Astrocyte of the hippocampus (primary cell): ENCODE measurements at places on chromosomes 7 and 10.

GRCh38 chr10:30743586-30743985, 114.0 kb upstream of the LYZL2 start:
- no peak for DNase-seq

- DNase-seq = no peak
Observed at GRCh38 chr10:75617485-75618155, 186.2 kb downstream of the LRMDA start.

- no peak for DNase-seq
Observed at GRCh38 chr7:36191292-36191920, 38.4 kb downstream of the EEPD1 start.

DNA sequence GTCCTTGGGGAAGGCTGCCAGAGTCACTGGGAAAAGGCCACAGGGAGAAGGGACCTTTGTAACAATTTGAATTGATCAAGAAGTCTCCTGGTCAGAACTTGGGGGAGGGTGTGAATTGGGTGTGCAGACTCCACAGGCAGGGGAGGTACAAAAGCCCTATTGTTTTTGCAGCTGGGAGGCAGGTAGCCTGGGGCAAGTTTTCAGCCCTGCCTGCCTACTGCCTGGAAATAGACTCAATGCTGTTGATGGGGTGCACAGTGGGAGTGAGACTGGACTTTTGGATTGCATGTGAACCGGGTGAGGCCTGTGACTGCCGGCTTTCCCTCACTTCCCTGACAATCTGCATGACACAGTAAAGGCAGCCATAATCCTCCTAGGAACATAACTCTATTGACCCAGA, 947.0 kb downstream of the REEP3 start:
- no peak for DNase-seq

GRCh38 chr10:69391158-69391557, 25.6 kb downstream of the TACR2 start:
- no peak for DNase-seq

DNA sequence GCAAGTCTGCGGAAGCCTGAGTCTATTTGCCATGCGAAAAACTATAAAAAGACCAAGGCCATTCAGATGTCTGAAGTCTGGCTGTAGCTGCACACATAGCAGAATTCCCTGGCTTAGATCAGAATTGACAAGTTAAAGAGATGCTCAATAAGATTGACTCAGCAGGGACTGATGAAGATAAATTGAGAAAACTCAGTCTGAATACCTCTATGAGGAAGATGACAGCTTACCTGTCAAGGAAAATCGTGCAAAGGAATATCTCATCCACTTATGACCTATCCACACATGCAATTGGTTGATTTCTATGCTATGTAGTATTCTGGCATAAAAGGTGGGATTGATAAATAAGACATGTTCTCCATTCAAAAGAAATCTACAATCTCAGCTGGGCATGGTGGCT, 288.6 kb downstream of the BAMBI start:
- DNase-seq = no peak

GRCh38 chr7:101740981-101741725, 76.3 kb upstream of the CUX1 start:
- no peak for DNase-seq

GRCh38 chr7:2247141-2247995, 5.3 kb downstream of the NUDT1 start:
- peak; percentile 43 for DNase-seq

- no peak for DNase-seq
Observed at GRCh38 chr7:127911968-127912511, 119.2 kb downstream of the LRRC4 start.

- peak; percentile 47 for DNase-seq
Observed at GRCh38 chr10:20185116-20185515, 368.9 kb downstream of the PLXDC2 start.

GRCh38 chr7:38163671-38164070, 14.4 kb upstream of the STARD3NL start:
- DNase-seq = no peak

DNA sequence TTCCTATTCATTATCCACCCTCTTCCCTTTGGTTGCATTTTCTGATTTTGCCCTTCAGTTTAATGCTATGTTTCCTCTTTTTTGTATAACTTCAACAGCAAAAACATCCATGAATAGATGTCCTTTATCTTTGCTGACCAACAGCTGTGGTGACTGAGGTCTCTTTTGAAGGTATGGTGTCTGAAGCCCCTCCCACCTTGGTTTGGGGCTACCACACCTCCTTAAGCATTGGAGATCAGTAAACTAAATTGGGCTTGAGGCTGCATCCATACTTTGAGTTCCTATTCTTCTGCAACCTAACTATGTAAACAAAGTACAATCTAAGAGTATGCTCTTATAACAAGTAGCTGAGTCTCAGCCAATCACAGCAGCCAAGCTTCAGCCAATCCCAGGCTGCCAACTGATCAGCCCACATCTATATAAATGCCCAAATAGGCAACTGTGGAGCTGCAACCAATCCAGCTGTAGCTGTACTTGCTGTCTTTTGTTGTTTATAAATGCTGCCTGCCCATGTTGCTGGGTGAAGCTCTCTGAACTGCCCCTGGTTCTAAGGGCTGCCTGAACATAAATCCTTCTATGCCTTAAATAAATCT, 69.4 kb upstream of the PDLIM1 start:
- DNase-seq = no peak

- peak; percentile 72 for DNase-seq
Observed at GRCh38 chr7:135650831-135651573, 11.3 kb upstream of the STMP1 start.

- no peak for DNase-seq
Observed at GRCh38 chr10:5492929-5493576, 6.3 kb downstream of the CALML5 start.

DNA sequence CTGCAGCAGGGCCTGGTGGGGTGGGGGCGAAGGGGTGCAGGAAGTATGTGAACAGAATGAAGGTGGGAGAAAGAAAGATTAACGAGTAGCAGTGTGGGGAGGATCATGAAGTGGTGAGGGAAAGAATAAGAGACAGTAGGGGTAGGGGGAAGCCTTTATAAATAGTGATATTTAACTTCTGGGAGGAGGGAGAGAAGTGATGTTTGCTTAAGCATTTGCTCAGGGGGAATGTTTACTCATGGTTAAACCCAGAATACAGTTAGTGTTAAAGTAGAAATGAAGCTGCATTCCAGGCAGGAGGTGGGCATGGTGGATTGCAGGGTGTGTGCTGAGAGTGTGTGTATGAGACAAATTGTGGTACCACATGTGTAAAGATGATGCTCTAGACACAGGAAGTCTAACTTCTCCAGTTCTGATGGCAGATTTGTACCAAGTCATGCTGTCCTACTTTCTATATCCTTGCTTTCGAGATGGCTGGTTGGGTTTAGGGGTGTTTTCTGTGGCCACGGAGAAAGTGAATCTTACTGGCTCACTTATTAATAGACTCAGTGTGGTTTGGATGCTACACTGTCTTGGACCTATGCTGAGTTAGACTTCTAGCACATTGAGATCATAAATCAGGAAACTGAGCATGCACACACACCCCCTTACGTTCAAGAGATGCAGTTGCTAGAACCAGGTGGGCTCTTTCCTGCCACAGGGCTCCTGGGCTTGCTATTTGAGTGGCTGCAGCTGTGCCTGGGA, 10.6 kb upstream of the DNMBP start:
- no peak for DNase-seq

GRCh38 chr10:13276749-13277365, 23.0 kb downstream of the PHYH start:
- peak; percentile 15 for DNase-seq

DNA sequence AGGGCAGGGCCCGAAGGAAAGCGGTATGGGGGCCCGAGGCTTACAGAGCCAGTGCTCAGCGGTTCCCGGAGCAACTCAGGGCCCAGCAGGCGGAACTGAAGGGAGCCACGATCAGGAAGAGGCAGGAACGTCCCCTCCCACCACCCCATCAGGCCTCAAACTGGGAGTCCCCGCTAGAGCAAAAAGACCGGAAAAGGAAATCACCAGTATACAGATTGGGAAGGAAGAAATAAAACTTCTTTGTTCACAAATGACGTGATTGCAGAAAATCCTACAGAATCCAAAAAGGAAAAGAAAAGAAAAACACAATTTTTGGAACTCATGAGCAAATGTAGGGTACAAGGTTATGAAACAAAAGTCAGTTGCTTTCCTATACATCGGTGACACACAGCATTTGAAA, 21.6 kb upstream of the ZFAND2A start:
- DNase-seq = no peak

GRCh38 chr7:55133630-55134358, 115.0 kb downstream of the EGFR start:
- DNase-seq = peak; percentile 93

DNA sequence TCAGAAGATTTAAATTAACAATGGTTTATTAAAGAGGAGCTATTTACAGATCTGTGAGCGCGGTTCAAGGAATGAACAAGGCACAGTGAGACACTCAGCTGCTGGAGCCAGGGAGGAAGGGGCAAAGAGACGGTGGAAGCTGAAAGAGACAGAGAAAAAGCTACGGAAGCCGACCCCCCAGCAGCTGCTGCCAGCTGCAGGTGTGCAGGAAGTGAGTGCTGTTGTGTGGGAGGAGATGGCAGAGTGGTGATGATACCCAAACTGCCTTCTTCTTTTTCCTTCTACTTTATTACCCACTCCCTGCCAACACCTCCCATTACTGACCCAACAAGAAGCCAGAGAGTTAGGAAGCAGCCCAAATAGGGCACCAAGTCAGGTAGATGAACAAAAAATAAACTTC, 41.9 kb upstream of the MBL2 start:
- no peak for DNase-seq

GRCh38 chr7:142529591-142529990, 219.7 kb upstream of the PRSS1 start:
- no peak for DNase-seq

- DNase-seq = peak; percentile 88
Observed at GRCh38 chr7:12771378-12771877, 84.0 kb downstream of the ARL4A start.

DNA sequence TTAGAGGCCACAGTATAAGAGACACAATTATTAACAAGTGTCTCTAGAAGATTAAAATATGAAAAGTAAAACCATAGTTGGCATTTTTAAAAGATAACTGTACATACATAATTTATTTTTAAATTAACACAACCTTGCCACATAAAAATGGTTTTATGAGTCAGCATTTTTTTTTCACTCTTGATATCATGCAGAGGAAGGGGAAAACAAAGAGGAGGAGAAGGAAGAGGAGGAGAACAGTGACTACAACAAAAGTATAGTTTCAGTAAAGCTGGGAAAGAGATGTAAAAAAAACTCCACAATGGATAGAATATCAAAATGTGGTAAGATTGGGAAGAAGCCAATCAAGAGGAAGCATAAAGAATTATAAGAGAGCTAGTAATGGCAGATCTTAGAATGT, 34.0 kb downstream of the CH25H start:
- DNase-seq = no peak

DNA sequence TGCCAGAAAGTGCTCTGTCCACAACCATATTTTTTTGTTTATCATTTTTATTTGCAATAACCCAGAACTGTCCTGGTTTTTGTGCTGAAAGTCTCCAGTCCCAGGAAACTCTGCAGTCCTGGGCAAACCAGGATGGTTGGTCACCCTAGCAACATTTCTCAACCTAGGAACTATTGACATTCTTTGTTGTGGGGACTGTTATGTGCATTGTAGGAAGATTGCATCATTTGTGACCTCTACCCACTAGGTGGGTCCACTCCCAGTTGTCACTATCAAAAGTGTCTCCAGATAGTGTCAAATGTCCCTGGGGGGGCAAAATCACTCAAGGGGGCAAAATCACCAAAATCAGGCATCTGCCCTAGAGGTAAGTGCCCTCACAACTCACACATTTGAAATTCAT, 14.0 kb upstream of the SRI start:
- DNase-seq = no peak

DNA sequence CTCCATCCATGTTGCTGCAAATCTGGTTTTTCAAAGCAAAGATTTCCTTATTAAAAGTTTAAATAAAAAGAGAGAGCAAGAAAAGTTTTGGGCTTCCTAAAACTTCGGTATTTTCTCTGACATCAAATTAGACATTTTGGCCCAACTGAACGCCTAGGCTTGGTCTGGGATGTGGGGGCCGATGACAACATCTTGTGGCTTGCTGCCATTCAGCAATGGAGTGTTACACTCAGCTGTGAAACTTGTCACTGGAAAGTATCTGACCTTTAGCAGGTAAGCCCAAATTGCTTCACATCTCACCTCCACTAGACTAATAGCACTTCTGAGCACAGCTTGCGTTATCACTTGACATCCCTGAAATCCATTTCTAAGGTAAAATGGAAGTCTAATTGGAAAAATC, 320.6 kb downstream of the GATA3 start:
- DNase-seq = no peak

DNA sequence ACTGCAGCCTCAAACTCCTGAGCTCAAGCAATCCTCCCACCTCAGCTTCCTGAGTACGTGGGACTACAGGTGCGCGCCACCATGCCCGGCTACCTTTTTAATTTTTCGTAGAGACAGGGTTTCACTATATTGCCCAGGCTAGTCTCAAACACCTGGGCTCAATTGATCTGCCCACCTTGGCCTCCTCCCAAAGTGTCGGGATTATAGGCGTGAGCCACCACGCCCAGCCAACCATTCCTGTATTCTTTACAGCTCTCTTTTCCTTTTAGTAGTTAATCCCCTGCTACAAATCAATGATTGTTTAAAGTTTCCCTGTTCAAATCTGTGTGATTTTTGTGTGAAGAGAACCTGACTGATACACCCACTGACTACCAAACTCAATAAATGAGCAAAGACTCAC, 75.4 kb upstream of the SVIL start:
- no peak for DNase-seq

DNA sequence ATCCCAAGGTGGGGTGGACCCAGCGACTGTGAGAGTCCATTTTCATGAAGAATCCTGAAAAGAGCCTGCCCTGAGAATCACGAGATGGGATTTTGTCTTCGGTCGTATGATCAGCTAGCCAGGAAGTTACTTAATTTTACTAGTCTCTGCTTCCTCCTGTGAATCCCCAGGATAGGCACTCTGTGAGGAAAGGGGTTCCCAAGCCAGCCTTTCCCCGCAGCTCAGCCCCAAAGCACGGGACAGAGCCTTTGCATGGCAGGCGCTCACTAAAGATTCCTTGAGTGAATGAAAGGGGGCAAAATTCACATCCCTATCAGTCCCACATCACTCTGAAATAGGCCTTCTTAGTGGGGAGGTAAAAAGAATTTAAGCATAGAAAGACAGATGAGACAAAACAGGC, 219.6 kb downstream of the ADARB2 start:
- DNase-seq = no peak
